Aorta (tissue), 5 donors: ENCODE measurements at places on chromosomes 1 and 21.

- DNase-seq = no peak
Measured at GRCh38 chr1:169094897-169095569, 11.5 kb upstream of the ATP1B1 start.

GRCh38 chr1:100511058-100511457 lies 26.9 kb upstream of the GPR88 start:
- DNase-seq = no peak

- DNase-seq = no peak
Measured at GRCh38 chr1:62514746-62515423, 78.0 kb downstream of the USP1 start.

- no peak for DNase-seq
Measured at GRCh38 chr1:245052258-245052657, 102.5 kb upstream of the KIF26B start.

GRCh38 chr1:47940326-47940725 lies 56.9 kb downstream of the TRABD2B start:
- no peak for DNase-seq

GRCh38 chr1:98045211-98045766 lies 124.5 kb upstream of the DPYD start:
- DNase-seq = no peak

DNA sequence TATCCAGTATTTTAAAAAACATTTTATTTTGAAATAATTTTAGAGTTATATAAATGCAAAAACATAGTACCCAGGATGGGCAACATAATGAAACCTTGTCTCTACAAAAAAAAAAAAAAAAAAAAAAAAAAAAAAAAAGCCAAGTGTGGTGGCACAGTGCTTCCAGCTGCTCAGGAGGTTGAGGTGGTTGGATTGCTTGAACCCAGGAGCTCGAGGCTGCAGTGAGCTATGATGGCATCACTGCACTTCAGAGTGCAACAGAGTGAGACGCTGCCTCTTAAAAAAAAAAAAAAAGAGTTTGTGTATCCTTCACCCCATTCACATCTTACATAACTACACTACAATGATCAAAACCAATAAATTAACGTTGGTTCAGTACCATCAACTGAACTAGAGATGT lies 115.6 kb upstream of the KIF26B start:
- no peak for DNase-seq

GRCh38 chr21:15112858-15113257 lies 48.1 kb upstream of the NRIP1 start:
- no peak for DNase-seq

- DNase-seq = no peak
Measured at GRCh38 chr1:10546896-10547295, 72.1 kb downstream of the PEX14 start.

GRCh38 chr1:174519844-174520243 lies 72.1 kb downstream of the GPR52 start:
- DNase-seq = no peak

- DNase-seq = no peak
Measured at GRCh38 chr1:154822717-154823116, 47.4 kb downstream of the KCNN3 start.

GRCh38 chr1:201964261-201964660 lies 9.0 kb downstream of the TIMM17A start:
- DNase-seq = no peak

GRCh38 chr1:25664357-25665199 lies 48.0 kb downstream of the MAN1C1 start:
- DNase-seq = no peak

DNA sequence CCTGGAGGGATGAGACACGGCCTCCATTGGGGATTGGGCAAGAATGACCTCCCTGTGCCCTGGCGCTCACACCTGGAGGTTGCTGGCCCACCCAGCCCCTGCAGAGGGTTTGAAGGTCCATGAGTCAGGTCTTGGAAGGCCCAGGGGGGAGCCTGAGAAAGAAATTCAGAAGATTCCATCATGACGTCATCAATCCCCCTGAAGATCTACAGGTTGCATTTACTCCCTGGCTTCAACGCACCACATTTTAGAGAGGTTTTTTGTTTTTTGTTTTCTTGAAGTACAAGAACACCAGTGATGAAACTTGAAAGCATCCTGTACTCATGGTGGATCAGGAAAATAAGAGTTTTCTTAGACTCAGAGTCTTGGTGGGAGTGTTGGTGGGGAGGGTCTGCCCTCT lies 82.4 kb upstream of the SLC25A33 start:
- DNase-seq = no peak

DNA sequence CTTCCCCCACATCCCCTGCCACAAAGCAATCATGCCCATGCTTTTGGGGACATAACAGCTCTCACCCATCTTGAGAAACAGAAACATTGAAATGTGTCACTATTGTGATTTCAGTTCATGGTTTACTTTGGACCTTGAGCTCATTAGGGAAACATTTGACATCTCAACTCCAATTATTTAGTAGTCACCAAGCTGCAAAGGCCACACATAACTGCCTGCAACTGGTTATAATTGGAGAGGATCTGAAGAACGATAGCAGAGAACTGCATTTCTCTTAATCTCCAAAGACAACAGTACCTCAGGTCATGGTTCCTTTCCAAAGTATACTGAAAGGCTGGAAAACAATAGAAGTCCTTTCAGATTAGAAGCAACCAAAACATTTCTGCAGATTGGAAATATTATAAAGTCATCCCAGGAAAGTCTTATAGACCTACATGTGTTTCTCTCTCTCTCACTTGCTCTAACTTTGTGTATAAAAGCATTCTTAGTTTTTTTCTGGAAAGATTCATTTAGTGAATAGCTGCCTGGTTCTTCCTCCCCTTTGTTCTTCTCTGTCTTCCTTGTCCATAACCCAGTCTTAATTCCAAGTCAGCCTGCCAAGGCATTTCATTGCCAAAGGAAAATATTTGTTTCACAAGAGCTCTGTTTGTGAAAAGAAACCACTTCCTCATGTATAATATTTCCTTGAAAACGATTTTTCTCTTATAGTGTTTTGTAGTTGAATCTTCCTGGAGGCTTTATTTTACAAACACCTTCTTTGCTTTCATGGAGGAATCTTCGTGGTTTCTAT lies 426.8 kb downstream of the ADGRL2 start:
- DNase-seq = no peak
